ENCODE measurements at places on chromosomes 6 and 20.

GRCh38 chr20:63745424-63745805 lies 5.8 kb downstream of the SLC2A4RG start:
- no peak for DNase-seq

DNA sequence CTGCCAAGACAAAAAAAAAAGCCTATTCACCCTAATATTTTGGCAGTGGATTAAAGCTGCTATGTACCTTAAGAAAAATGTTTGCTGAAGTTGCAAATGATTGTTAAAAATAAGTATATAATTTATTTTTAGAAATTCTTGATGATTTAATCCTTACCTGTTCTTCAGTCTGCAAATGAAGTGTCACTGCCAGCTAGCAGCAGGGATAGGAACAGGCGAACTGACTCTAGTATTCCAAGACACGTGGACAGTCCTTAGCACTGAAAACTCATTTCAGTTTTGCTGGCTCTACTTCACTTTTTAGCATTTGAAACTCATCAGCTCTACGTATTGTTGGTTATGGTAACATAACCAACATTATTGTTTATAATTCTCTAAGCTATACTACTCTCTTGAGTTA lies 204.4 kb upstream of the ID4 start:
- no peak for DNase-seq

DNA sequence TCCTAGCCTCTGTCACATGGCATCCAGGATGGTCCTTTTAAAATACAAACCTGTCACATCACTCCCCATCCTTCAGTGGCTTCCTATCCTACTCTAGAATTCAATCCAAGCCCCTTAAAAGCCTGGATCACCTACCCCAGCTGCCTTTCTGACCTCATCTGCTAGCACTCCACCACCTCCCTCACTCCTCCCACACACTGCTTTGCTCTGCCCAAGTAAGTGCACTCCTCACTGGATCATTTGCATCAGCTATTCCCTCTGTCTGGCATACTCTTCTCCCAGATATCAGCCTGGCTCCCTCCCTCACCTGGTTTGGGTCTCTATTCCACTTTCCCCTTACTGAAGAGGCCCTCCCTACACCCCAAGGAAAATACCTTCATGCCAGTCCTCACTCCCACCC lies 10.5 kb downstream of the C6orf136 start:
- no peak for DNase-seq

DNA sequence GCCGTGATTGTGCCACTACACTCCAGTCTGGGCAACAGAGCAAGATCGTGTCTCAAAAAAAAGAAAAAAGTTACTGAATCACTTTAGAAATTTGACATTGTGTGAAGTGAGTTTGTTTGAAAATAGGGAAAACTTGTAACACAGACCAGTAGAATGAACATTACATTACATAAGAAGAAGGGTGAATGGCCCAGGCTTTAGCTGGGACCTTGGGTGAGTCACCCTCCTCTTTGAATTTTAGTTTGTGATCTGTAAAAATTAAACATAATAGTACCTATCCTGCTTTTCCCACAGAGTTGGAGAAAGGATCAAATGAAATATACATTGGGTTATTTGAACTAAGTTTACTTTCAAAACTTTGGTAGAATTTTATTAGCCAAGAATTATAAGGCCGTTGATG lies 56.3 kb downstream of the KCNS1 start:
- DNase-seq = no peak

- DNase-seq = no peak
Observed at GRCh38 chr6:37931066-37931465, 111.5 kb downstream of the ZFAND3 start.

Measured in AG04450 (cell line).